AG08395 (cell line): ENCODE measurements at places on chromosomes 1 and 21.

DNA sequence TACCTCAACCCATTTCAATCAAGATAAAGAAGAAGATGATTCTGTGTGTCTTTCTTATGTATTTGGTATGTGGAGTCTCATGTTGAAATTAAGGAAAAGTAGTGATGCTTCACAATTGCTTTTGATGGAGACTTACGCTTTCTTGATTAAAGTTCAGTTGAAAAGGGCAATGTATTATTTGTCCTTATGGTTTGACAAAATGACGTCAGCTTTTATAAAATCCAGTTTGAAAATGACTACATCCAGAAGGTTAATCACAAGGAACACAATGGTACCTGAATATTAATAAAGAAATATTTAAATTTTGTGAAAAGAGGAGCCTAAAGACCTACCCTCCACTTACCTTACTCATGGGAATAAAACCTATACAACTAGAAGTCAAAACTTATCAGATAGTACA, 4.4 kb downstream of the KRTAP26-1 start:
- no peak for DNase-seq

- peak; percentile 73 for DNase-seq
Observed at GRCh38 chr1:185632659-185633423, 101.3 kb upstream of the HMCN1 start.

DNA sequence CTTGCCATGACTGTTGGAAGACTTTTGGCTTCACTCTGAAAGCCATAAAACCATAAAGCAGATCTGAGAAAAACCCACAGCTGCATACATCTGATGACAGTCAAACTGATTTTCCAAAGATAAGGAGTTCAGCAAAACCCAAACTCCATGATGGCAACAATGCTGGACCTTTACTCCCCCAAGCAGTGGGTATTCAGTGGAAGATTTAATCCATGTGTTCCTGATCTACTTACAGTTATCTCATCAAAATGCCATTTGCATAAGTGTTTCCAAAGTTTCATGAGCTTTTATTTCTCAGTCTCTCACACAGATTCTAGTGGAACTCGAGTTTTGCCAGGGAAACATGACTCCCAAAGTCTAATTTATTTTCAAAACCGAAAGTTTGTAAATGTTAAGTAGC, 184.9 kb downstream of the ZC3H11B start:
- DNase-seq, result peak; percentile 31

DNA sequence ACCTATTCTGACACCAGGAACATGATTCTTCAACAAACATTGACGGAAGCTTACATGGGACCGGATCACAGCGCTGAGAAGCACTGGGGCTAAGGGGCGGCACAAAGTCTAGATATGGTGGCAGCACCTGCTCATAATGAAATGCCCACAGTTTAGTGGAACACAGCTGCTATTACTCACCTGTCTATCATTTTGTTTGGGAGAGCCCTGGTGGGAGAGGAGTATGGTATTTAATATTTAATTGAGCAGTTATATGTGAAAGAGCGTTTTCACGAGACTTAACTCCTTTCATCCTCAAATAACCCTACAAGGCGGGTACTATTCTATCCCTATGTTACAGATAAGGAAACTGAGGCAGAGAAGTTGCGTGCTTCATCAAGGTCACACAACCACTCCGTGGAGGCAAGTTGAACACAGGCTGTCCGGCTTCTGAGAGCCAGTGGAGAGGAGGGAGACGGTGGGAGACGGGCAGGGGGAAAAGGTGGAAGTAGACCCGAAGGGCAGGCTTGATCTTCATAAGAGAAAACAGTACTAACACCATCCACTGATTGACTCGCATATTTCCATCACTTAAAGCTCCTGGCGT, 790 bp upstream of the TSNAX start:
- DNase-seq, result no peak

- DNase-seq, result peak; percentile 32
Observed at GRCh38 chr21:37001441-37001840, 5.1 kb upstream of the RIPPLY3 start.

- no peak for DNase-seq
Observed at GRCh38 chr1:18232052-18232451, 124.5 kb downstream of the IGSF21 start.

DNA sequence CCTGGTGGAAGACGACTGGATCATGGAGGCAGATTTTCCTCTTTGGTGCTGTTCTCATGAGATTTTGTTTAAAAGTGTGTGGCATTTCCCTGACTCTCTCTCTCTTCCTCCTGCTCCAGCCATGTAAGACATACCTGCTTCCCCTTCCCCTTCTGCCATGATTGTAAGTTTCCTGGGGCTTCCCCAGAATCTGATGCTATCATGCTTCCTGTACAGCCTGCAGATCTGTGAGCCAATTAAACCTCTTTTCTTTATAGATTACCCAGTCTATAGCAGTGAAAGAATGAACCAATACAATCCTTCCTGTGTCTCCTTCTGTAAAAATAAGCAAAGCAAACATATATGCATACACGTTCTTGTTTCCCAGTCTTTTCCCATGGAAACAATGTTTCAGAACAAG, 273.2 kb downstream of the DYRK1A start:
- no peak for DNase-seq

DNA sequence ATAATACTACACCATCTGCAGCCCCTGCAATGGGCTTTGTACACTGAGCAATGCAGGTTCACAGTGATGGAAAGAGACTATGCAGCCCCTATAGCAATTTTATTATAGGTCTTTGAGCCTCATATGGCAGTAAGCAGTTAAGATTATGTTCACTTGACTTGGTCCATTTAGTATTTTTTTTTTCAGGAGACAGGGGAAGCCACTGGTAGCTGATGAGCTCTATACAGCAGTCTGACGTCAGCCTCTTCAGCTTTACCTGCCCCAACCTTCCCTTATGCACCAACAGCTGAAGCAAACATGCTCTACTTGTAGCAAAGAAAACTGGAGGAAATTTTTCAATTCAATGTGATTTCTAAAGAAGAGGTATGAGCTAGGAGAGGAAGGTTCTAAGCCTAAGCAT, 32.2 kb downstream of the AIDA start:
- no peak for DNase-seq

- DNase-seq, result no peak
Observed at GRCh38 chr1:246039584-246039983, 467.5 kb downstream of the SMYD3 start.

DNA sequence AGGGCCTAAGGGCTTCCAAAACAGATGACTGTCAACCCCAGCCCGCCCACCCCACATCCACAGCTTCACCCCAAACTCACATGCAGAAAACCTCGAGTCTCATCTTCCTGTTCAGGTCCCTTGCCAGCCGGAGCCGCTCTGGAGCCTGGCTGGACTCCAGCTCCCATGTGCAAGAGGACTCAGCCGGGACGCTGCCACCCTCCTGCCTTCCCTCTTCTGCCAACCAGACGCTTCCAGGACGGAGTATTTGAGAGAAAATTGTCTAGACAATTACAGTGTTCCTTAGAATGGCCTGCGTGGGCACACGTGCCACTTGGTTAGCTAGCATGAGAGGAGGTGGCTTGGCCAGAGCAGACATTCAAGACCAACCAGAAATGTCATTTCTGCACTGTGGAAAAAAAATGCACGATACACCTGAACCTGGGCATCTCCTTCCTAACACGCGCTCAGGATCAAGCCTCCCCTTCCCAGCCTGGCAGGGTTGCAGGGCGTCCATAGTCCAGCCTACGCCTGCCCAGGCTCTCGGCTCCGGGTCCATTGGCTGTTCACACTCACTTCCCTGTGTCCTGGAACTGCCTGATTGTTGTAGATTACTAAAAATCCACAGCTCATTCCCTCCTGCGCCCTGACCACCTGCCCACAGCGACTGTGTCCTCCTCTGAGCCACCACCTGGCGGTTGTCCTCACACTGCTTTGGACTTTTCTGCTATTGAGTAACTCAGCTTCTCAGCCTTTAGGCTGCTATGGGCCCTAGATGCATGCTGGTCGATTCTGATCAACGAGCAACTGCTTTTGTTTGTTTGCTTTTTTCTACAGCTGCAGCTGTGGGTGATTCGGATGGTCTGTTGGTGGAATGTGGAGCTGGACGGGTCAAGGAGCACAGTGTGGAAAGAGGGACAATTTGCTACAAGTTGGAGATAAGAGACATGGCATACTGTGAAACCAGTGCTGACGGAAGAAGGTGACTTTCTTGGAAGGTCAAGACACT, at the start of gene CLDN14:
TSS of gene CLDN14 (minus strand) at position 708 of the 988 bp plus-strand sequence. CDS start 18,427 bp downstream, outside the sequence.
- DNase-seq, result peak; percentile 27
